ENCODE measurements at places on chromosomes 6 and 20. TPM values are rescaled to one million over a fixed set of nuclear protein-coding genes. Genes with fewer than 3 reads are reported as not detected.
A peak's percentile ranks its signal among the peaks of the same experiment; 100 is the strongest.

GRCh38 chr6:55875400-55875799, at the start of gene BMP5:
BMP5 (minus strand) TSS chr6:55875590; CDS start chr6:55874865, 725 bp downstream.
- H3K36me3 ChIP-seq, result no peaks in the 10 kb centered on the region
- no peak within 1 kb of the TSS for H3K4me3 ChIP-seq
- no peaks in the 10 kb centered on the region for H3K27me3 ChIP-seq

GRCh38 chr6:142874676-142875075, 70.3 kb downstream of the HIVEP2 start:
- H3K4me1 ChIP-seq, result peaks cover 10% of the 10 kb centered on the region
- H3K36me3 ChIP-seq, result no peaks in the 10 kb centered on the region
- no peaks in the 10 kb centered on the region for H3K27me3 ChIP-seq
- no peak overlapping the region for H3K27ac ChIP-seq
- DNase-seq, result no peak
- H3K4me3 ChIP-seq, result no peak overlapping the region

DNA sequence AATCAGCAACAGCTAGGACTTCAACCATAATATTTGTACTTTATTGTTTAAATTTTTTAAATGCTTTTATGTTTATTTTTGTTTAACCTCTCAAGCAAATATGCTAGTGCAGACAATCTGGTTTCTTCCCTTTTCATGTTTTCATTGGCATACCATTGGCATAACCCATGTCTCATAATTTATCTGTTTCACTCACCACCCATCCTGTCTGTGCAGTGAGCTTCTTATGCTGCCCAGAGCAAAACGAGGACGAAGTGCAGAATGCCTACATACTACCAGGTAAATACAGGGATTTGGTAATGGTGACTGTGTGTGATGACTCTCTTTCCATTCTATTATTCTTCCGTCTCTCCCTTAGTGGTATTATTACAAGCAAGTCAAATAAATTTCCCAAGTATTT, 361.4 kb upstream of the KCNQ5 start:
- no peaks in the 10 kb centered on the region for H3K27me3 ChIP-seq
- no peak for DNase-seq
- no peak overlapping the region for H3K4me3 ChIP-seq
- H3K36me3 ChIP-seq, result no peaks in the 10 kb centered on the region

- no peak overlapping the region for H3K27ac ChIP-seq
- H3K4me1 ChIP-seq, result no peaks in the 10 kb centered on the region
- peak; percentile 49 for DNase-seq
- no peaks in the 10 kb centered on the region for H3K27me3 ChIP-seq
- no peak overlapping the region for H3K4me3 ChIP-seq
- no peaks in the 10 kb centered on the region for H3K36me3 ChIP-seq
These were observed 114.1 kb downstream of the ERMARD start for GRCh38 chr6:169865346-169866139.

GRCh38 chr20:40814631-40814960, 125.6 kb upstream of the MAFB start:
- H3K27me3 ChIP-seq, result no peaks in the 10 kb centered on the region
- H3K27ac ChIP-seq, result no peak overlapping the region

GRCh38 chr6:136880748-136881460, 41.2 kb upstream of the SLC35D3 start:
- no peaks in the 10 kb centered on the region for H3K4me1 ChIP-seq
- H3K4me3 ChIP-seq, result no peak overlapping the region
- H3K36me3 ChIP-seq, result no peaks in the 10 kb centered on the region
- no peak overlapping the region for H3K27ac ChIP-seq

GRCh38 chr6:31126396-31127175, 6.3 kb upstream of the CDSN start:
- no peak overlapping the region for H3K27ac ChIP-seq
- H3K27me3 ChIP-seq, result no peaks in the 10 kb centered on the region
- H3K4me3 ChIP-seq, result no peak overlapping the region
- no peaks in the 10 kb centered on the region for H3K4me1 ChIP-seq
- H3K36me3 ChIP-seq, result no peaks in the 10 kb centered on the region

- no peaks in the 10 kb centered on the region for H3K4me1 ChIP-seq
- no peaks in the 10 kb centered on the region for H3K36me3 ChIP-seq
- no peak for DNase-seq
- H3K4me3 ChIP-seq, result no peak overlapping the region
- no peak overlapping the region for H3K27ac ChIP-seq
These were observed 19.1 kb upstream of the HLA-DQB1 start for GRCh38 chr6:32685603-32686002.

DNA sequence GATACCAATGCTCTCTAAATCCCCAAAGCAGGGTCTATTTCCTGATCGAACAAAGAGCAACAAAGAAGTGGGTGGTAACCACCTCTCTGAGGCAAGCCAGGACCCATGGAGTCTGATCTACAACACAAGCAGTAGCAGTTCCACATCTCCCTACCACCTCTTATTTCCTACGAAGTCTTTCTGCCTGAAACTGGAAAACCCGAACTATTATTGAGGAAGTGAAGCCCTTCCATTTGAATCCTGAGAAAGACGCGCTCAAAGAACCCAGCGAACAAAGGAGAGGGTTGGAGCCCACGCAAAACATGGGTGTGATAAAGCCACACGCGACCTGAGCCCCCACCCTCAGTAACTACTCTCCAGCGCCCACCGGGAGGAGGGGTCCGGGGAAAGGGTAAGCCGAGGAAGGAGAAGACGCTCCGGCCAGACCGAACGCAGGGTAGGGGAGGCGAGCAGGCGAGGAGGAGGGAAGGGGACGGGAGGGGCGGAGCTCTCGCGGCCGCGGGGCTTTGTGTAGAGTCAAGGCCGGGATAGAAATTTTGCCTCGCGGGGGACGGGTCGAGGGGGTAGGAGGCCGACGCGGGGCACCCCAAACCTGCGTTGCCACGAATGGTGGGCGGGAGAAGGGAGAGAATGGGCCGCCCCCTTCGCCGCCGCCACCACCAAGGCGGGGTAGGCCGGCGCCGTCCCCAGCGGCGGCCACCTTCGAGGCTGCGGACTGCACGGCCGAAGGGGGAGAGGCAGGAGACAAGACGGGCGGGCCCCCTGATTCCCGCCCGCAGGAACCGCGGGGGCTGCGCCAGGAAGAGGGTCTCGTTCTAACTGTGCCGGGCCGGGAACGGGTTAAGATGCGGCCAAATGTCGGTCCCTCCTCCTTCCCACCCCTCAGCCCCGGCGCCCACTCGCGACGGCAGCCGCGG, 802 bp downstream of the HDAC2 start:
- no peaks in the 10 kb centered on the region for H3K27me3 ChIP-seq
- DNase-seq, result peak; percentile 77
- H3K36me3 ChIP-seq, result no peaks in the 10 kb centered on the region
- peaks cover 30% of the 10 kb centered on the region for H3K4me1 ChIP-seq
- peak overlapping the region; percentile 83 for H3K4me3 ChIP-seq

- no peak overlapping the region for H3K4me3 ChIP-seq
- H3K27me3 ChIP-seq, result no peaks in the 10 kb centered on the region
- H3K4me1 ChIP-seq, result peaks cover 9% of the 10 kb centered on the region
- H3K27ac ChIP-seq, result no peak overlapping the region
- DNase-seq, result no peak
These were observed 20.8 kb downstream of the ADGRG6 start for GRCh38 chr6:142322504-142323198.

DNA sequence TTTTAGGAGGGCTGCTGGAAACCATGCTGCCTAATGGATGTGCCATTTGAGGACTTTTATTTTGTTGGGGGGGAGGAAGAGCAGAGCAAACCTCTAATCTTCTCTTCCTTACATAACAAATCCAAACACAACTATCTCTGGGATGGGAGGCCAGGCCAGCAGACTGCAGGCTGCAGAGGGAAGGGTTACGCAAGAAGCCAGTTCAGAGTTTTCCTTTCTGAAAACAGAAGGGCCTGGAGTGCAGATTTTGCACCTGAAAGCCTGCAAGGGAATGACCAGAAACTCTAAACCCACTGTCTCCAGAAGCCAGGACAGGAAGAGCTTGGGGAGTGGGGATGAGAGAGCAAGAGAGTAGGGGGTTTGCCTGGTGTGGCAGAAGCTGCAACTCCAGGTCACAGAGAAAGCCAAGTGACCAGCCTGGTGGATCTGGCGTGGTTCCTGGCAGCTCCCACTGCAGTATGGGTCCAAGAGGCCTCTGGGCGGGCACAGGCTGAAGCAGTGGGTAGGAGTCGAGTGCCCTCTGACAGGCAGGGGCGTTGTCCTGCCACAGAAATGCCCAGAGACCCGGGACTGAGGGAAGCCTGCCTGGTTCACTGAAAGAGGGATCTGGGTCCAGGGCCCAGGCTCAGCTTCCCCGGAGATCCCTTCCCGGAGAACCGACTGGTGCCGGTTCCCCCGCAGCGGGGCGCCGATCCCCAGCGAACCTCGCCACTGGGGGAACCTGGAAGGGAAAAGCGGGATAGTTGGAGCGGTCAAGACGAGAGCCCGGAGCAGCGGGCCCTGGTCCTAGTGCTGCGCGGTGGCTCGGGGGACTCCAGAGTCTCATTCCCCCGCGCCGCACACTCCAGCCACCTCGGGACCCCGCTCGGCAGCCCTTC, 6.7 kb downstream of the MAFB start:
- no peaks in the 10 kb centered on the region for H3K27me3 ChIP-seq
- H3K27ac ChIP-seq, result peak overlapping the region; percentile 26
- no peak for DNase-seq

- no peak overlapping the region for H3K27ac ChIP-seq
- no peak for DNase-seq
- peaks cover 29% of the 10 kb centered on the region for H3K4me1 ChIP-seq
- peaks cover 20% of the 10 kb centered on the region for H3K36me3 ChIP-seq
- peak overlapping the region; percentile 95 for H3K4me3 ChIP-seq
These were observed 1.3 kb upstream of the RING1 start for GRCh38 chr6:33206864-33207551.

DNA sequence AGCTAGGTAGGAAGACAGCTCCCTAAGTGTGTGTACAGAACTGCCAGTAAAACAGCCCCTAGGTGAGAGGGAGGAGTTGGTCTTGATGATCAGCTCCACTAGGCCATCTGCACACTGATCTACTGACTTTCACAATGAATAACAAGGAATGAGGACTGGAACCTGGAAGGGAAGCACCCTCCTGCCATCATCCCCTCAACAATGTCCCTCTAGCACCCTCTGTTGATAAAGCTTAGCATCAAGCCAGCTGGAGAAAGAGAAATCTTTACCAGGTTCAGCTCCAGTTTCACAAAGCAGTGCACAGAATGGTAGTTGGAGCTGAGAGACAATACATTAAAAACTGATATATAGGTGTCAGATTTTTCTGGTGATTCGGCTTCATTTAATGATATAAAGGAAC, 57.2 kb upstream of the IRAK1BP1 start:
- no peak overlapping the region for H3K27ac ChIP-seq
- DNase-seq, result no peak
- no peaks in the 10 kb centered on the region for H3K4me1 ChIP-seq
- H3K4me3 ChIP-seq, result no peak overlapping the region
- no peaks in the 10 kb centered on the region for H3K27me3 ChIP-seq

DNA sequence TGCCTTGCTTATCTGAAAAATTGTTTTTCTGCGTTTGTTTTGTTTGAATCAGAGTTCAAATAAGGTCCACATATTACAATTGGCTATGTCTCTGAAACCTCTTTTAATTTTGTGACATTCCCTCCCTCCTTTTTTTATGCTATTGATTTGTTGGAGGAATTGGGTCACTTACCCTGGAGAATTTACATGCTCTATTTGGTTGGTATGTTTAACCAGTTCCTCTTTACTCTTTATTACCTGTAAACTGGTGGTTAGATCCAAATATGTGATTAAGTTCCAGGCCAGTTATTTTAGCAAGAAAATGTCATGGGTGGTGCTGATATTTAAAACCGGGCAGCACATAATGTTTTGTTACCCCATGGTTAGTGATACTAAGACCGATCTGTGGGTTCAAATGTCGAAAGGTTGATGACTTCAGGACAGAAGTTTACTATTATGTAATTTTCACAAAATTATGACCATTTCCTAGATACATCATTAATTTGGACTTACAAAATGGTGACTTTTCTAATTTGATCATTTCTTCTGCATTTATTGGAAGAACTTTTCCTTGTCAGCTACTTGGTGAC, 77.3 kb downstream of the KIZ start:
- H3K4me1 ChIP-seq, result peaks cover 8% of the 10 kb centered on the region
- H3K27ac ChIP-seq, result no peak overlapping the region
- DNase-seq, result no peak
- H3K27me3 ChIP-seq, result no peaks in the 10 kb centered on the region

- H3K36me3 ChIP-seq, result no peaks in the 10 kb centered on the region
- no peak for DNase-seq
- H3K4me1 ChIP-seq, result no peaks in the 10 kb centered on the region
- H3K4me3 ChIP-seq, result no peak overlapping the region
- no peak overlapping the region for H3K27ac ChIP-seq
- H3K27me3 ChIP-seq, result no peaks in the 10 kb centered on the region
These were observed 230.3 kb downstream of the SMOC2 start for GRCh38 chr6:168671028-168671862.

DNA sequence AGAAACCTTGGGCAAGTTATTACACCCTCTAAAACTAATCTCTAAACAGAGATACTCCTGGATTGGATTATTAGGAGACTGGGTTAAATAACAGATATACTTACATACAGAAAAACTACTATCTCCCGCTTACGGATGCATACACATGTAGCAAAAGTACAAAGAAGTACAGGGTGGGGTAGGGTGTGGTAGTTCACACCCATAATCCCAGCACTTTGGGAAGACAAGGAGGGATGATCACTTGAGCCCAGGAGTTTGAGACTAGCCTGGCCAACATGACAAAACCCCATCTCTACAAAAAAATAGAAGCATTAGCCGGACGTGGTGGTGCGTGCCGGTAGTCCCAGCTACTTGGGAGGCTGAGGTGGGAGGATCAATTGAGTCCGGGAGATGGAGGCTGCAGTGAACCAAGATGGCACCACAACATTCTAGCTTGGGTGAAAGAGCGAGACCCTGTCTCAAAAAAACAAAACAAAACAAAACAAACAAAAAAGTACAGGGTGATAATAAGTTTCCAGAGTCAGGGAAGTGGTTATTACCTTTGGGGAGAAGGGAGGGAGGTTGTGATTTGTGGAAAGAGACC, 8.1 kb downstream of the PIM1 start:
- no peak overlapping the region for H3K27ac ChIP-seq
- H3K27me3 ChIP-seq, result no peaks in the 10 kb centered on the region
- peaks cover 24% of the 10 kb centered on the region for H3K36me3 ChIP-seq
- DNase-seq, result no peak

DNA sequence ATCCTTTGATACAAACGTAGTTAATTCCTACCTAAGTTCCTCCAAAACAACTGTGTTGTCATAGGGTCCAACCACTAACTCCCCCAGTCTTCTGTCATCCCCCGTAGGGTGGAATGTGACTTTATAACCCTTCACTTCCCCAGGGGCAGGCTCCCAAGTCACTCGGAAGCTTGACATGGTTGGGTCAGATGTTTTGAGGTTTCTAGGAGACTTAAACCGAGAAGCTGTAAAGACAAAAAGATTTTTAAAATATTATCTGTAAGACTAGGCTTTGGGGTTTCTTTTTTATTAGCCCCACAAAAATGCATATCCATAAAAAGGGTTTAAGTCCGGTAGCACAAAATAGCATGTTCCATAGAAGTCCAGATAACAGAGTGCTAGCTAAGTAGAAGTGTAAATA, 50.2 kb downstream of the COL12A1 start:
- no peak overlapping the region for H3K4me3 ChIP-seq
- H3K36me3 ChIP-seq, result peaks cover 6% of the 10 kb centered on the region
- no peaks in the 10 kb centered on the region for H3K27me3 ChIP-seq
- H3K4me1 ChIP-seq, result no peaks in the 10 kb centered on the region
- no peak overlapping the region for H3K27ac ChIP-seq

- H3K27me3 ChIP-seq, result no peaks in the 10 kb centered on the region
- no peaks in the 10 kb centered on the region for H3K36me3 ChIP-seq
- H3K27ac ChIP-seq, result no peak overlapping the region
- DNase-seq, result no peak
- no peaks in the 10 kb centered on the region for H3K4me1 ChIP-seq
- no peak overlapping the region for H3K4me3 ChIP-seq
These were observed 115.2 kb upstream of the AKIRIN2 start for GRCh38 chr6:87817183-87817582.

Gene ECT2L
- not detected for total RNA-seq

Gene IRF4
- 0.33 TPM for total RNA-seq

Gene FAM217A
- total RNA-seq, result not detected

Gene EPPIN
- not detected for total RNA-seq

Gene SLC17A3
- total RNA-seq, result not detected

Gene MAVS
- total RNA-seq, result 23.3 TPM

Gene DDRGK1
- 76.5 TPM for total RNA-seq

Gene GSTA3
- not detected for total RNA-seq
